ENCODE measurements at places on chromosomes 4 and X.

DNA sequence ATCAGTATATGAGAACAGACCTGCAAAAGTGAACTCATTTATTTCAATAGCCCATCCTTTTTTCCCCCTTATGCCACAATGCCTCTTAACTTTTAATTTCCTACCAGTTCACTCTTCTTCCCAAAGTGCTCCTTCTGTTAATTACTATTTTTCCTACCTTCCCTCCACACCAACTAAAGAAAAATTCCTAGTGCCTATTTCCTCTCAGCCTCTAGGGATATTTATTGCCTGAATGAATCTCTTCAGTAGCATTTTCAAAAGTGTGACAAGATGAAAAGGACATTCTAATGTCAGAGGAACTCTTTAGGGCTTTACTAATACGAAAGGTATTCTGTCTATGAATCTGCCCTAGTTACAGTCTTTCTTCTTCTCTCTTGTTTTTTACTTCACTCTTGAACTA lies 181.1 kb upstream of the SPRY1 start:
- no peak for DNase-seq

DNA sequence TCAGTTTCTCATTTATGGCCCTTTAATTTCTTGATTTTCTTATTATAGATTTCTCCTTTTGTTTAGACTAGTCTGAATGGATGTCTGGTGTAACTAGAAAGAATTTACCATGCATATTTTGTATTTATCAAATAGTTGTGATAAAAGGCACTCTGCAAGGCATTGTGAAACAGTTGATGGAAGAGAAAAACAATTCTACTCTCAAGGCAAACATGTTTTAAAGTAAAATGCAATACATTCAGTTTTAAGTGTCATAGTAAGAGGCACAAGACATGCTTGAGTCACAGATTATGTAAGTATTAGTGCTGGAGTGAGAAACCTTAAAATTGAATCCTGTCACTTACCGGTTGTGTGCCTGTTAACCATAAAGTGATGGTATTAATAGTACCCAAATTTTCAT lies 283.3 kb upstream of the DKK2 start:
- DNase-seq = no peak

GRCh38 chr4:134320048-134320447 lies 118.5 kb upstream of the PABPC4L start:
- no peak for DNase-seq

GRCh38 chr4:101309925-101310324 lies 37.4 kb downstream of the PPP3CA start:
- DNase-seq = no peak

GRCh38 chrX:13597874-13598273 lies 28.5 kb downstream of the EGFL6 start:
- DNase-seq = no peak

DNA sequence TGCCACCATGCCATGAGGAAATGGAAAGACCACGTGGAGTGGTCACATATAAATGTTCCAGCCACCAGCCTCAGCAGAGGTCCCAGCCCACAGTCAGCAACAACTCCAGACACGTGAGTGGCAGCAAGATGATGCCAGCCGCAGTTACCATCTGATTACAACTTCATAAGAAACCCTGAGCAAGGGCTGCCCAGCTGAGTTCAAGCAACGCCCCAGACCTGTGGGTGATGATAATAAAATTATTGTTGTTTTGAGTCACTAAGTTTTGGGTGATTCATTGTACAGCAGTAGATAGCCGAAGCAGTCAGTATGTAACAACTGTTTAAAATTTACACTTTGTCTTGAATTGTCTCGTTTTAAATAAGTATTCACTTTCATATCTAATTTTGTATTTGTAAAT lies 5.8 kb upstream of the CCNG2 start:
- no peak for DNase-seq

DNA sequence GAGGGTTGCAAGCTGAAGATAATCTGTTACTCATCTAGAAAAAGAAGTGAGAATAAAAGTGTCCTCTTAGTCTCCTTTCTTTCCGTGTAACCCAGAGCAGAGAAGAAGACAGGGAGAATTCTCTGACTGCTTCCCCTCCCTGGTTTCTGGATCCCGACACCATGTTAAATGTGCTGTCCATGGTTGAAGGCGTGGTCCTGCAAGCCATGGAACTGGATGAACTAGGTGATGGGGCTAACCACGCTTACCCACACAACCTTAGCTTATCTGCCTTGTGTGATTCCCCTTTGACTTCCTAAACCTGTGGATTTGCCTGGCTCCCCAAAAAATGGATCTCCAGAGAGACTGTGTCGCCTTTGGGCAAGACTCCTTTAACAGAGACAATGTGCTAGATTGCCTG lies 907.6 kb downstream of the FSTL5 start:
- DNase-seq = no peak

All from T-helper 1 cell (primary cell).